Globus pallidus (tissue), 1 donor: ENCODE measurements at places on chromosomes 2 and 18.

GRCh38 chr2:212638694-212639093 is 100.1 kb upstream of the ERBB4 start:
- no peak for DNase-seq

GRCh38 chr2:239369631-239370161 is 31.1 kb downstream of the HDAC4 start:
- no peak for DNase-seq

- DNase-seq = no peak
Measured at GRCh38 chr18:25630682-25631081, 278.7 kb upstream of the ZNF521 start.

- DNase-seq = no peak
Measured at GRCh38 chr2:53867169-53867568, 7.4 kb upstream of the GPR75 start.

GRCh38 chr2:174350018-174350417 is 15.3 kb downstream of the SP9 start:
- no peak for DNase-seq

GRCh38 chr2:58601017-58601416 is 359.9 kb upstream of the FANCL start:
- no peak for DNase-seq

- no peak for DNase-seq
Measured at GRCh38 chr2:102480285-102481195, 7.5 kb downstream of the SLC9A4 start.

DNA sequence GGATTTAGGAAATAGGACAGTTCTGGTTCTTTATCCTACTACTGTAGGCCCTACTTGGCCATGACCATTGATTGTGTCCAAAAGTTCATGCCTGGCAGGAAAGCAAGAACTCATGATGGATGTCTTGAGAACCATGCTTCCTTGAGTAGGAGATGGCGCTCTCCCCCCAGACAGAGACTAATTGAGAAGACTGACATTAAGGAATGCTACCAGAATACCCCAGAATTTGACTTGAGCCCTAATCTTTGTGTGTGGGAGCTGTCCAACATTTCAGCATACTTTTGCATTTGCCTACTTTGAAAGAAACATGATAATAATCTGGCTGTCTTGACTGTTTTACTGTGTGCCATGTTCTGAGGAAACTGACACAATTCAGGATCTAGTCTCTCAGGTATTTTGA is 23.3 kb downstream of the MAPRE3 start:
- no peak for DNase-seq

- DNase-seq = no peak
Measured at GRCh38 chr2:220163486-220163885, 536.1 kb downstream of the SLC4A3 start.

DNA sequence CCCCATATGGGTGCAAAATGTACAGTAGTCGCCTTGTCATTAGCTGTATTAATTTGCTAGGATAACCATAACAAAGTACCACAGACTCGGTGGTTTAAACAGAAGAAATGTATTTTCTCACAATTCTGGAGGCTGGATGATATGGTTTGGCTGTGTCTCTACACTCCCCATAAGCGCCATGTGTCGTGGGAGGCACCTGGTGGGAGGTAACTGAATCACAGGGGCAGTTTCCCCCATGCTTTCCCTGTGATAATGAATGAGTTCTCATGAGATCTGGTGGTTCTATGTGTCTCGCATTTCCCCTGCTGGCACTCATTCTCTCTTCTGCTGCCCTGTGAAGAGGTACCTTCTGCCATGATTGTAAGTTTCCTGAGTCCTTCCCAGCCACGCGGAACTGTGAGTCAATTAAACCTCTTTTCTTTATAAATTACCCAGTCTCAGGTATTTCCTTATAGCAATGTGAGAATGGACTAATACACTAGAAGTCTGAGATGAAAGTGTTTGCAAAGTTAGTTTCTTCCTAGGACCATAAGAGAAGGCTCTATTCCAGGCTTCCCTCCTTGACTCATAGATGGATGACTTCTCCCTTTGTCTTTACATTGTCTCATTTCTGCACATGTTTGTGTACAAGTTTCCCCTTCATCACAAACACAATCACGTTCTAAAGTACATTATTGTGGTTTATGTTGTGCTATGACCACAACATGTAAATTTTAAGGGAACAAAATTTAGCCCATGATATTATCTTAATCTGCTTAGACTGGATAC is 1442.6 kb downstream of the SUCLG1 start:
- no peak for DNase-seq
